WTC11 (cell line): ENCODE measurements at places on chromosomes 5 and 9.

DNA sequence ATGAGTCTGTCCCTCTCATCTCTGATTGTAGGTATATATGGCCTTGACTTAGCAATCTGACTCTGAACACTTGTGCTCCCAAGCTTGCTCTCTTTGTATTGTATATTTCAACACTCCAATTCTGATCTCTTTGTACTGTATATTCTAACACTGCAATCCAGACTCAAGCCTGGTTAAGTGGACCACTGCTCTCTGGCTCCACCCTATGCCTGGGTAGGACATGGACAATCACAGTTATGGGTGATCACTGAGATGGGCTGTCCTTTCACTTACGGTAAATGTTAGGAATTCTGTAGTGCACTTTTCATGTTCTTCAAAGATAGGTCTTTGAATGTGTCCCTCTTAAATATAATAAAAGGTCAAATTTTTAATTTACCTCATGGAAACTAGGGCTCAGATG lies 165.1 kb downstream of the TLR4 start:
- DNase-seq: peak; percentile 13

DNA sequence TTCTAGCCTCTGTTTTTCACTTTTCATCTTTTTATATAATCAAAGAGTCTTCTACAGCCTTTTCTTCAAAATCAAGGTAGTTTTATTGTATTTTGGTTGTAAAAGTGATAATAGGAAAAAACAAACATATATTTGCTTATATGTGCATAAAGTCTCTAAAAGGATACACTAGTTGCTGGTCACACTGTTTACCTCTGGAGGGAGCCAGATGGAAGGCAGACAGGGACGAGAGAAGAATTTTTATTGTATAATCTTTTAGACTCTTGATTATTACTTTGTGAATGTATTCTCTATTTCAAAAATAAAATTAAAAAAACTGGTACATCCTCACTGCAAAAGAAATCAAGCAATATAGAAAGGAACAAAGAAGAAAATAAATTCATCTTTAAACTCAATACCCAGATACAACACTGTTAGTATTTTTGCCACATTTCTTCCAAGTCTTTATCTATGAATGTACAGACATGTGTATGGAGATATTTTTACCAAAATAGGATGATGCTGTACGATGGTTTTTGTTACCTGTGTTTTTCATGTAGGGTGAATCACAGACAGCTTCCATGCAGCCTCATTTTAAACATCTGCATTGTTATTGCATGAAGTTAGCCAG lies 6.1 kb upstream of the RNF183 start:
- no peak for DNase-seq

- DNase-seq: no peak
Measured at GRCh38 chr9:84583866-84584265, 85.7 kb upstream of the NTRK2 start.

DNA sequence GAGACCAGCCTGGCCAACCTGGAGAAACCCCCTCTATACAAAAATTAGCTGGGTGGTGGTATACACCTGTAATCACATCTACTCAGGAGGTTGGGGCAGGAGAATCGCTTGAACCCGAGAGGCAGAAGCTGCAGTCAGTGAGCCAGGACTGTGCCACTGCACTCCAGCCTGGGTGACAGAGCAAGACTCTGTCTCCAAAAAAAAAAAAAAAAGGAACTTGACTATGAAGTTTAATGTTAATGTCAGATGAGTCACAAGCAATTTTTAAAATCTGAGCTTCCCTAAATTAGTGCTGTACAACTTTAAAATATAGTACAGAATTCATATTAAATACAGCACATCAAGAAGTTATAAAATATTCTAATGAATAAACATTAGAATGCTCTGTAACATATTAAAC lies 1.5 kb downstream of the MEIKIN start:
- no peak for DNase-seq

- DNase-seq: peak; percentile 12
Measured at GRCh38 chr5:119743927-119744326, 114.6 kb downstream of the FAM170A start.

DNA sequence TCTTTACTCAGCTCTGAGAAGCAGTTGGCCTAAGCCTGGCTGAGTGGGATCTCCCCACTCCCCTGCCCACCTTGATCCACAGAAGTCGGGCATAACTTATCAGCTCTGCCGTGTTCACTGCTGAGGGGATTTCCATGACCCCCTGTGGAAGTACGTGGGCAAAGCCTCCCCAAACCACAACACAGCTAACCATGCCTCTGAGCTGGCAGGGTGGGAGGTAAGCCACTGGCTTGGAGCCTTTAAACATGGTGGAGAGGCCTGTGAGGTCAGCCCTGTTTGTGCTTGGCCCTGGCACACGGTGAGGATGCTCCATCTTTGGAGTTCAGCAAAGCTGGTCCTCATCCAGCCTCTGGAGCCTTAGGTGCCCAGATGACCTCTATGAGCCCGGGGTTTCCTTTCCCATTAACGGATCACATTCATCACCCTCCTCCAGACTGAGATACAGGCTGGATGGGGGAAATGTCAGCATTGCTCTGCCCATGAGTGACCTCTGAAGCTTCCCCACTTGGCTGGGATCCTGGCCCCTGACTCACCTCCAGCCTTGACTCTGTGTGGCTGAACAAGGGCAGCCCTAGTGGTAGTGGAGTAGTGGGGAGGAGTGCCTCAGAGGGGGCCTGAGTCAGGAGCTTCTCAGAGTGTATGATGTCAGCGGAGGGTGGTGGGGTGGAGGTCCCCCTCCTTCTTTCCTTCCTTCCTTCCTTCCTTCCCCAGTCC lies 6.2 kb downstream of the PDLIM4 start:
- DNase-seq: no peak

GRCh38 chr5:153542536-153542935 lies 52.1 kb downstream of the GRIA1 start:
- DNase-seq: no peak

- DNase-seq: no peak
Measured at GRCh38 chr5:55913466-55914413, 62.6 kb downstream of the IL31RA start.

DNA sequence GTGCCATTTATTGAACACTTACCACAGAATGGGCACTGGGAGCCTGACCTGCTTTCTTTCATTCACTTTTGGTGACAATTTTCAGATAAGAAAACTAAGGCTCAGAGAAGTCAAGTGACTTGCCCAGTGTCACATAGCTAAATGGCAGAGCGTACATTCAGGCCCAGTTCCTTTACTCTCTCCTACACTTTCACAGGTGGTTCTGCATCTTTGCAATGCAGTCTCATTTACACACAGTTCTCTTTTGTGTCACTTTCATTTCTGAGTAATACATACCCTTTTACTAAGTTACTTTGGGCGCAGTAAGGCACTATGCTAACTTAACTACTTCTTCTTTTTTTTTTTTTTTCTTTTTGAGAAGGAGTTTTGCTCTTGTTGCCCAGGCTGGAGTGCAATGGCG lies 8.3 kb downstream of the NFIL3 start:
- DNase-seq: no peak

DNA sequence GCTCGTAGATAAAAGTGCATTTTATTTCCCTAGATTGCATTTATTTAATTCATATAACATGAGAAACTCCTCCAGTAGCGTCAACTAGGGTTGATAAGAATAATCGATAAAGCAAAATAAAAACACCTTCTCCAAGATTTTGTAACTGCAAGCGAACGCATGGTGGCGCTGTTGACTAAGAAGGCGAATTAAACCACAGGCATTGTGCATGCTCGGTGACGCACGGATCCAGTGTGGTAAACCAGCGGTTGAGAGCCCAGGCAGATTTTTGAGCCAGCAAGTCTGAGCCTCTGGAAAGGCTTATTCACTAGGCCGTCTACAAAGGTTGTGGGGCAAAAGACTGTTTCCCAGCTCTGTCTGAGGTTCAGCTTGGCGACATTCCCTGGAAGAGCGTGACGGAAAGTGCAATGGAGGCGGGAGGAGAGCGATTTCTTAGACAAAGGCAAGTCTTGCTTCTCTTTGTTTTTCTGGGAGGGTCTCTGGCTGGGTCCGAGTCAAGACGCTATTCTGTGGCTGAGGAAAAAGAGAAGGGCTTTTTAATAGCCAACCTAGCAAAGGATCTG lies at the start of gene PCDHB3:
TSS of gene PCDHB3 (plus strand) at position 231 of the 563 bp plus-strand sequence. CDS start at position 408, 177 bp downstream.
- DNase-seq: peak; percentile 88

GRCh38 chr5:178388386-178389025 lies 155.9 kb upstream of the PHYKPL start:
- DNase-seq: peak; percentile 10

DNA sequence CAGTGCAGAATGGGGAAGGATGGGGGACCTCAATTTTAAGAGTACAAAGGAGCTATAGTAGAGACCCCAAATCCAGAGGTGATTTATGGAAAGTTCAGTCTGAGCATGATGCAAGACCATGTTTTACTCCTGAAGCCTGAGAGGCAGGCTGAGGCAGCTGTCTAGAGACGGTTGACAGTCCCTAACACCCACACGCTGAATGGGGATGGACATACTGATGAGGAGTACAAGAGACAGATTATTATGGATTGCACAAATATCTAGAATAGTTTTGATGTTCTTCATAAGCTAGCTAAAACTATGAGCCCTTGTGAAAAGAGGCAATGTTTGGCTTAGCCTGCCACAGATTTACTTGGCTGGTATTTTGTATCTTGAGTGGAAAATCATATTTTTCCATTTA lies 64.5 kb downstream of the PRR16 start:
- DNase-seq: no peak

DNA sequence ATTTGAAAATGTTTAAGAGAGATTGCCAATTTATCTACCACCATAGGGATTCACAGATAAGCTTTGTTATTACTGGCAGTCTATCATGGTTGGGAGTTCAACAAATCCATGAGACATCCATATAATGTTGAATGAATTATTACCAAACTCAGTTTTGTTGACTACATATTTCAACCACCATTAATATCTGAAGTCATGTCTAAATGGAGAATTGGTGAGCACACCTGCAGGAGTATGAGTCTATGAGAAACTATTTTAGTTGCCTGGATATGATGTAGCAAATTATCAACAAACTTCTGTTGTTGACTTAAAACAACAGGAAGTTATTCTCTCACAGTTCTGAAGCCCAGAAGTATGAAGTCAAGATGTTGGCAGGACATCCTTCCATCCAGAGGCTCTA lies 126.8 kb upstream of the FBXL7 start:
- no peak for DNase-seq

DNA sequence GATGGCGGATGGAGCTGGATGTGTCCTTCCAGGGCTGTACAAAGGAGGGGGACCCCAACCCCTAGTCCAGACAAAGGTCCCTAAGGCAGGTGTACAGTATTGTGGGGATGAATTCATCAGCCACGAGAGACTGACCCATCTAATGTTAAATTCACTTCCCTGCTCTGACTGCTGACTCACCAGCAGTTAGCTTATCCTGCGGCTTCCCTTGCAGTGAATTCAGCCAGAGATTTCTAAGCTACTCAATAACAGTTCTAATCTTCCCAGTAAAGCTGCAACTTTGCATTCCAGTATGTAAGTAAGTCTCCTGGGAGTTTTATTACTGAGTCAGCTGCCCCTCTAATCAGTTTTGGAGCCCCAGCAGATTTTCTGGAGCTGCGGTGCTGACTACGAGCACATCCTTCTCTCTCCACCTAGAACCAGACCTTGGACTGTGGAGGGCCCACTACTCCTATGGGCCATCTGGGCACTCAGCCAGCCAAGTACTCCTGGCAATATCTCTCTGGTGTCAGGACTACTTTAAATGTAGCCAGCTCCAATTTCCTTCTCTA lies 16.1 kb downstream of the B4GALT1 start:
- DNase-seq: no peak

DNA sequence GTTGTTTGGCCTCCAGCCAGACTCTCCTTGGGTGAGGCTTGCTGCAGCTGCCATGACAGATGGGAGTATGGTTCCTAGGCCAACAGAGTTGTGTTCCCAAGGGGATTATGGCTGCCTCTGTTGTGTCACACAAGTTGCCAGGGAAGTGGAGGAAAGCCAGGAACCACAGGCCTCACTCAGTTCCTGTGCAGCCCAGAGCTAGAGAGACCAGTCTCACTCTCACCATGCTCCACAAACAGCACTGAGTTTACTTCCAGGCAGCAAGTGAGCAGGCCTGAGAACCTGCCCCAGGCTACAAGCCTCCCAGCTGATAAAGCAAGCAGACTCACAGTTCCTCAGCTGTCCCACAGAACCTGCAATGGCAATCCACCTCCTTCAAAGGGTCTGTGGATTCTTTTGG lies 273.6 kb upstream of the TAS2R1 start:
- no peak for DNase-seq

DNA sequence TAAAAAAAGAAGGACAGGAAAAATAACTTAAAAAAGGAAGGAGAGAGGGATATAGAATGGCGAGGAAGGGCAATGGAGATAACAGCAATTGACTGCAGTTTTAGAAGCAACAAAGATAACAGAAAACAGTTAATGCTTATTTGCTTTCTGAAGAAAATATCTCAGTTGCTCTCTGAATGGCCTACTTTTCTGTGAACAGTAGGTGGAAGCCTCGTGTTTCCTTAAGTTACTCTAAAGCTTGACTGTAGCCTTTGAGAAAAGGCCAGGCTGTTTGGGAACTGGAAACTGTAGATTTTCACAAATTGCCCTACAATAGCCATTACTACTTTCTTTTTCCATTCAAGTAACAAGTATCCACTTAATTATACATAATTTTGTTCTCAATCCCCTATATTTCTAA lies 404.5 kb downstream of the YTHDC2 start:
- DNase-seq: no peak

GRCh38 chr5:61386045-61386800 lies 54.2 kb downstream of the ZSWIM6 start:
- DNase-seq: no peak

- DNase-seq: no peak
Measured at GRCh38 chr9:91073049-91073810, 271.6 kb downstream of the SYK start.

DNA sequence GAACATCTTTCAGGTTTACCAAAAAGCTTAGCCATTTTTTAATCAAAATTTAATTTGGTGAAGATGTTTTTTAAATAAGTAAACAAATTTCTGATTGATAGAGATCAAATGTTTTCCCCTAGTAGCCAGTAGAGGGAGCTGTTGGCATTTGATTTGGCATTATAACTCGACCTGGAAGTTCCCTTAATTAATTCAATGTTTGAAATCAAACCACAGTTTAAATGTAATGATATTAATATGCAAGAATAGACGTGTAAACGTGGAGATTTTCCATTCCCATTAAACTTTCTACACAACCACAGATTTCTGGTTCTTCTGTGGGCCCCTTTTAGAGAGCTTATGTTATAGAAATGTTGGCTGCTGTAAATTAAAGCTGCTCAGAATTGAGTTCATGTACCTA lies 148.1 kb upstream of the MPDZ start:
- no peak for DNase-seq

- DNase-seq: no peak
Measured at GRCh38 chr9:124355941-124356744, 59.1 kb downstream of the PSMB7 start.

- no peak for DNase-seq
Measured at GRCh38 chr9:121160025-121160424, 41.6 kb downstream of the RAB14 start.

DNA sequence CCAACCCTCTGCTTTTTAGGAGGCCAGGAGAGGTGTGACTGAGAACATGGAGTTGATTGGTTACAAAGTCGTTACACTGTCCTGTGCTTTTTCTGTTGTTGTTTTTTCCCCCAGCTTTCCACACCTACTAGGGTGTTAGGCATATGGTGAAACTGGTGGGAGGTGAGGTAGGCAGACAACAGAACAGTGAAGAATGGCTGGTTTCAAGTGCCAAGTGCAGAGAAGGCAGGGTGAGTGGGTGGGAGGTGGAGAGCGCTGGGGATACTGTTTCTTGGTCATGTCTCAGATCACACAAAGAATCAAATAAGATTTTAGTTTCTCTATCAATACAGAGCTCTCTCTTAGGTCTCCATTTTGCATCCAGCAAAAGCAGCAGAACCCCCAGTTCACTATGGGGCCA lies 2.2 kb upstream of the SPTAN1 start:
- no peak for DNase-seq
